ENCODE measurements at places on chromosomes 1 and 21.

- DNase-seq: no peak
Observed at GRCh38 chr1:184296466-184297243, 90.2 kb upstream of the C1orf21 start.

- no peak for DNase-seq
Observed at GRCh38 chr1:231808116-231808515, 181.5 kb downstream of the DISC1 start.

DNA sequence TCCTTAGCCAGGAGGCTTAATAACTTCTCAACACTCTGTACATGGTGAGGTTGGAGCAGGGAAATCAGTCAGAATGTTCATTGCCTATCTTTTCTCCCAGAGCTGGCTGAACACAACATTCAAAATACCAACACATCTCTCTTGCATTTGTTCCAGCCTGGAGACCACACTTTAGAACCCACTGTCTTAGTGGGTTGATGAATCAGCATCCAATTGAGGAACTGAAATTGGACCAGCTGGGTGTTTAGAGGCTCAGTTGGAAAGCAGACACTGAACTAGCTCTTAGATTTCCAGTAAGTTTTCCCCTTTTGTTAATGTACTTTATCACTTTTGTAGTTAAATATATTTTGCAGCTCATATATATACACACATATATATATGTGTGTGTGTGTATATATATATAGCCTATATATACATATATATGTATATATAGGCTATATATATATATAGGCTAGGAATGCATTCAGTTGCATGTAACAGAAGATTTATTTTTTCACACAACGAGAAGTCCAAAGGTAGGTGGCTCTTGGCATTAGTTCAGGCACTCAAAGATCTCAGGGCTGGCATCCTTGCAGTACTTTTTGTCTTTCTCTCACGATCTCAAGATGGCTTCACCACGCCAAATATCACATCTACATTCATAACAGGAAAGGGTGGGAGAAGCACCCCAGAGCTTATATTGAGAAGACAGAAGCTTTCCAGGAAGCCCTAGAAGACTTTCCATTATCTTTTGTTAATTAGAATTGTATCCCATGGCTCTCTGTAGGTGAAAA is 35.0 kb upstream of the HUNK start:
- DNase-seq: no peak

DNA sequence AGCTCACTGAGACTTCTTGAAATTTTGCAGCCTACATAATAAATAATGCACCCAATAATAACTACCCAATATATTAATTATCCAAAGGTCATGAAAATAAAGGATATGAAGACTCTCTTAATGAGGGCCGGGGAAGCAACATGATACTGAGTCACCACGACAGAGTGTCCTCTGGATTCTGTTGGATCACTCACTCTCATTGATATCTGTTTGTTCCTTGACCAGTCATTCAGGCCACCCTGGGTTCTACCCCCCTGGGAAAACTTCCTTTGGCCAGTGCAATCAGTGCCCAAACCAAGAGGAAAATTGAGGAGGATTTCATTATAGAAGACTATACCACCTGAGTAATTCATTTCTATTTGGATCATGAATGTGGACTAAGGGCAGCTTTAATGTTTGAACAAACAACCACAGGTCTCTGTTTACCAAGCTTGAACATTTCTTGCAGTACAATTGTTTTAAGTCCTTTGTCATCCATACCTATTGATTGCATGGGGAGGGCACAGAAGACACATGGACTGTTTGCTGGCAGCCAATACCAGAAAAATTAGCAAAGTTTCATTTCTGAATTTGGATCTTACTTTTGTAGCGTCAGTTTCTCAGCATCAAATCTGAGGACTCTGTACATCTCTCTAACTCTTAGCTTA is 137.2 kb upstream of the FGGY start:
- no peak for DNase-seq

- DNase-seq: no peak
Observed at GRCh38 chr1:3359351-3359750, 95.1 kb upstream of the ARHGEF16 start.

GRCh38 chr21:42340187-42341050 is 10.4 kb downstream of the TFF2 start:
- DNase-seq: no peak
